D721Med (cell line): ENCODE measurements at places on chromosomes 5 and 9.

DNA sequence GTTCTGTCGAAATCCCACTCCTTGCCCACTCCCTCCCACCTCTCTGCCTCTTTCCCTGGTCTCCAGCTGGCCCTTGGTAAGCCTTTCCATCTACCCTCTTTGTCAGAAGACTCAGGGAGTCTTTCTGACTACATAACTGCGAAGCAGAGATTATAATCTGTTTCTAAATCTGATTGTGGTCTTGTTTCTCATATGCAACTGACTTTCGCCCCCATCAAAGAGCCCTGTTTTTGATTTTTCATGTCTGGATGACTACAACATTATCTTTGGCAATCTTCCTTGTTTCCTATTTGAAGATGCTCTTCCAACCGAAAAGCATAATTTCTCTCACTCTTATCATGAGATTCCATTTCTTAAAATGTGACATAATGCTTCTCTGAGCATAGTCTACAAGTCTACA lies 218.2 kb upstream of the ADAMTSL1 start:
- no peak for DNase-seq

- no peak for DNase-seq
Measured at GRCh38 chr5:78293851-78294247, 649 bp downstream of the AP3B1 start.

GRCh38 chr5:138439477-138440158 lies 761 bp downstream of the REEP2 start:
- DNase-seq = no peak

- no peak for DNase-seq
Measured at GRCh38 chr9:17387565-17387964, 191.3 kb upstream of the SH3GL2 start.

GRCh38 chr5:116806836-116807235 lies 232.2 kb upstream of the SEMA6A start:
- DNase-seq = no peak

GRCh38 chr9:9992936-9993335 lies 619.9 kb downstream of the PTPRD start:
- no peak for DNase-seq

DNA sequence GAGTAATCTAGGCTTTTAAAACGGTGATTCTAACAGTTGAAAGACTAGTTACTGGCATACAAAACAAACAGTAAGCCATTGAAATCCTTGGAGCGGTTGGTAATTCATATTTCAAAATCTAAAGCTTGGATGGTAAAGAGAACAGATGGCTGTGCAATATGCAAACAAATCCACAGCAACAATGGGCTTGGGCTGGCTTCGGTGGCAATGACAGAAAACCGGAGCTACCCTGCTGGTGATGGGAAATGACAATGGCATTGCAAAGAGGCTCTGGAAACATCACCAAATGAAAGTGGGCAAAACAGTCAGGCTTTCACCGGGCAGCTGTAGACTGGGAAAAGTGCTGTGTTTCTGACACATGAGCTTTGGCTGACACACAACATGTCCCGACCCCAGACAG lies 42.2 kb downstream of the MED27 start:
- no peak for DNase-seq

- DNase-seq = no peak
Measured at GRCh38 chr9:131169563-131170240, 44.3 kb downstream of the NUP214 start.

GRCh38 chr5:102789469-102789868 lies 34.4 kb downstream of the PAM start:
- no peak for DNase-seq
